ENCODE measurements at places on chromosomes 7 and 10.

GRCh38 chr7:156096771-156097538 lies 284.7 kb upstream of the SHH start:
- DNase-seq, result no peak

DNA sequence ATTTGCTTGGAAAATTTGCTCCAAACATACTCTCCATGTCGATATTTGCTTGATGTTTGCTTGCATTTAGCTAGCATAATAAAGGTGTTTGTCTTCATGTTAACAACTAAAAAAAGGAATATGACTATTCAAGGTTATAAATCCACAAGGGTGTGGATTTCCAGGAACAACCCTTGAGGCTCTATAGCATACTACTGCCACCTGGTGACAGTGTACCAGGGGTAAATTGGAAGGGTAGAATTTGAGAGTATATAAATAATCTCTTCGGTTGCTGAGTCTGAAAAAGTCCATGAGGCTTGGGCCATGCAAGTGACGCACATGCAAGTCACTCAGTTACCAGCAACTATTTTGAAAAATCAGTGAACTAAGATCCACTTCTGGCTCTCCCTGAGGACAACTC lies 68.4 kb downstream of the SLIT1 start:
- no peak for DNase-seq

GRCh38 chr7:148727501-148728278 lies 29.0 kb downstream of the CUL1 start:
- no peak for DNase-seq

- no peak for DNase-seq
Measured at GRCh38 chr7:77687747-77688144, 8.5 kb upstream of the RSBN1L start.

GRCh38 chr7:14900051-14900450 lies 2.5 kb downstream of the DGKB start:
- DNase-seq, result no peak

- DNase-seq, result no peak
Measured at GRCh38 chr10:111338035-111338434, 261.2 kb downstream of the ADRA2A start.

- DNase-seq, result no peak
Measured at GRCh38 chr7:26987338-26987737, 108.5 kb downstream of the HOXA1 start.

DNA sequence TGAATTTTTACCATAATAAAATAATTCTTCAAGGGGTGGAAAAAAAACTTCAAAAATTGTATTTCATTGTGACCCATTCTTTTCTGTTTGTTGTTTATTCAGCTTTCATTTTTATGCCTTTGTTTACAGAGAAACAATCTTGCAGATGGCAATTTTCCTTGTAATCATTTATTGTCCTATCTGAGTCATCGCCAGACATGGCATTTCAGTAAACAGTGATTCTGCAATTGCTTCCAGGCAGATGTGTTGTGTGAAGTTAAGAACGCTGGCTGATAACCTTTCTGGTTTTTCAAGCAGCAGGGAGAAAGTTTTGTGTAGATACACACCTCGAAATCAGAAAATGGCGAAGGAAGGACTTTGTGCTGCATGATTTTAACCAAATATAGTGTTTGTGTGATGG lies 80.7 kb upstream of the RPA3 start:
- DNase-seq, result no peak

GRCh38 chr7:100372256-100372655 lies 1.0 kb upstream of the PILRA start:
- DNase-seq, result no peak

DNA sequence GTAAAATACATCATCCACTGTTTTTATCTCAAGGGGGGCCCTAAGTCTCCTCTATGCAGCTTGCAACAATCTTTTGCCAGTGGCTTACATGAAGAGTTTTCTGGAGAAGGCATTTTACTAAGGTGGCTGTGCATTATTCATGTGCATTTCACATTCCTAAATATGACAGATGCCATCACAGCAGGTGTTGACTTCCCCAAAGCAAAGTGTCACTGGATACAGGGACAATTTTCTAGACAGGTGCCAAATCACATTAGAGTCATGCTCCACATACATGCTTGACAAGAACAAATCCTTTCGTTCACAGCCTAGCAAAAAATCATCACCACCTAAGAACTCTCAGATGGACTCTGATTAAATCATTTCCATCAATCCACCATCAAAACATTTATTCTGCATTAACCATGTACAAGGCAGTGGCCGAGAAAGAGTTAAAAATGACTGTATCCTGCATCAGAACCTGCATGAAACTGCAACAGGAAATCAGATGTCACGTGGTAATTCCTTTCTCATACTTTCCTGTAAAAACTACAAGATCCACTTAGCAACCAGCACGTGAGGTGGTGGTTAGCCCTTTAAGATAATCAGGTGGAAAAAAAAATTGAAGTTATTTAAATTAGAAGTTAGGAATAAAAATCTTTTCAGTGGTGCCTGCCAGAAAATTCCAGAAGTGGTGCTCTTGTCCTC lies 88.2 kb upstream of the AFAP1L2 start:
- DNase-seq, result no peak

- DNase-seq, result no peak
Measured at GRCh38 chr7:135708041-135708440, 19.9 kb downstream of the SLC13A4 start.

DNA sequence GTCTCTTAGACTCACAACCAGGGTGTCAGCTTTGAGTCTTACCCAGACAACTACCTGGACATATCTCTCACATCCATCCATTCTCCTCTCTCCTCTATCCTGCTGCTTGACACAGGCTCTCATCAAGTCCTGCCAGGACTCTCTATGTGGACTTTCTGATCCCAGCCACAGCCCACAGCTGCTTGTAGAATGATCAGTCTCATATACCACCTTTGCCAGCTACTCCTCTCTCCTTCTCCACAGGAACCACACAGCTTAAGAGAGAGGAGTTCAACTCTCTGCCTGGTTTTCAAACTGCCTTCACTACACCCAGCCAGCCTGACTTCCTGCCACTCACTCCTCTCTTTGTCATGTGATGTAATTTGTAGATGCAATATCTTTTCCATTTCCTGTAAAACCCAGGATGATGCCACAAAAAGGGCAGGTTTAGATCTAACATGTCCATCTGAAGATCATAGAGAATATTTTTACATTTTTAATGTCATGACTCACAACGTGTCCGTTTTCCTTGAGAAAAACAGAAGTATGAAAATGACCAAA lies 154.0 kb downstream of the RAB11FIP2 start:
- DNase-seq, result no peak
